ENCODE measurements at places on chromosomes 13 and 19.

DNA sequence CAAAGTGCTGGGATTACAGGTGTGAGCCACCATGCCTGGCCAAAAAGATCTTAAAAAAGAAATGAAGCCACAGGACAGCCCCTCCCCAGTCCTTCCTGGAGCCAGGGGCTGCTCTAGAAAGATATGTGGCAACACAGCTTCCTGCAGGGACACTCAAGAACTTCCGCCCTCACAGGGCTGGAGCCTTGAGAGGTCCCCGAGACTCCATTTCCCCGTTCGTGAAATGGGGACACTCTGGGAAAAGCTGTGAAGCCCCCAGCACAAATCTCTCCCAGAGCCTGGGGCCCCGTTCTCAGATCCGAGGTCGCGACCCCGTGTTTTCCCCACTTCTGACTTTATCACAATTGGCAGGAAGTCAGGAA lies 2.5 kb upstream of the GPX4 start:
- DNase-seq, result no peak

DNA sequence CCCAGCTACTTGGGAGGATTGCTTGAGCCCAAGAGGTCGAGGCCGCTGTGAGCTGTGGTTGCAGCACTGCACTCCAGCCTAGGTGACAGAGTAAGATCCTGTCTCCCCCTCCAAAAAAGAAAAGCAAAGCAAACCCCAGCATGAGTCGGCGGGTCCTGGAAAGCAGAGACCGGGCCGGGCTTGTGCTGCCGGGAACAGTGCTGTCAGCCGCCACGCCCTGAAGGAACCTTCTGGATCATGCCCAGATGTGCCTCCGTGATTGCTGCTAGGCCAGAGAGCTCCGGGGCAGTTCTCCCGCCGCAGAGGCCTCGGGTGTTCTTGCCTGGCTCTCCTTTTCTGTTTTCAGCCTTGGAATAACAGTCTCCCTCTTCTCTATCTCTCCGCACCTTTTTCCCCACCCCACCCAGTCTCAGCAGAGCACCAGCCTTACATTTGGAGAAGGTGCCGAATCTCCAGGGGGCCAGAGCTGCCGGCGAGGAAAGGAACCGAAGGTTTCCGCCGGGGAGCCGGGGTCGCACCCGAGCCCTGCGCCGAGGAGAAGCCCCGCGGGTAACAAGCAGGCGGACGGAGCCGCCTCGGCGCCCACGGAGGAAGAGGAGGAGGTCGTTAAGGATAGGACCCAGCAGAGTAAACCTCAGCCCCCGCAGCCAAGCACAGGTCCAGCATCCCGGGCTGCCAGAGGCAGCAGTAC lies 181.9 kb downstream of the STK24 start:
- DNase-seq, result no peak

- DNase-seq, result peak; percentile 81
These were observed 80.0 kb upstream of the GPR183 start for GRCh38 chr13:99386911-99387788.

- DNase-seq, result no peak
These were observed 1.1 kb downstream of the RBM26 start for GRCh38 chr13:79404985-79405384.

DNA sequence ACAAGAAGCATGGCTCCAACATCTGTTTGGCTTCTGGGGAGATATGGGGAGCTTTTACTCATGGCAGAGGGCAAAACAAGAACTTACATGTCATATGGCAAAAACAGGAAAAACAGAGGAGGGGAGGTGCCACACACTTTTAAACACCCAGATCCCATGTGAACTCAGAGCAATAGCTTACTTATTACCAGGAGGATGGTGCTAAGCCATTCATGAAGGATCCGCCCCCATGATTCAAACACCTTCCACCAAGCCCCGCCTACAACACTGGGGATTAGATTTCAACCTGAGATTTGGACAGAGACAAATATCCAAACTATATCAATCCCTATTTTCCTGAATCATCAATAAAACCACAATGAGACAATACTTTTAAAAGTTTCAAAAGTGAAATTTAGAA lies 712.1 kb downstream of the PCDH9 start:
- no peak for DNase-seq

- no peak for DNase-seq
These were observed 9.2 kb downstream of the FCAR start for GRCh38 chr19:54883228-54883627.

GRCh38 chr13:51825165-51825592 lies 19.8 kb downstream of the TMEM272 start:
- no peak for DNase-seq

- peak; percentile 32 for DNase-seq
These were observed 800 bp downstream of the ELL start for GRCh38 chr19:18520848-18521691.

DNA sequence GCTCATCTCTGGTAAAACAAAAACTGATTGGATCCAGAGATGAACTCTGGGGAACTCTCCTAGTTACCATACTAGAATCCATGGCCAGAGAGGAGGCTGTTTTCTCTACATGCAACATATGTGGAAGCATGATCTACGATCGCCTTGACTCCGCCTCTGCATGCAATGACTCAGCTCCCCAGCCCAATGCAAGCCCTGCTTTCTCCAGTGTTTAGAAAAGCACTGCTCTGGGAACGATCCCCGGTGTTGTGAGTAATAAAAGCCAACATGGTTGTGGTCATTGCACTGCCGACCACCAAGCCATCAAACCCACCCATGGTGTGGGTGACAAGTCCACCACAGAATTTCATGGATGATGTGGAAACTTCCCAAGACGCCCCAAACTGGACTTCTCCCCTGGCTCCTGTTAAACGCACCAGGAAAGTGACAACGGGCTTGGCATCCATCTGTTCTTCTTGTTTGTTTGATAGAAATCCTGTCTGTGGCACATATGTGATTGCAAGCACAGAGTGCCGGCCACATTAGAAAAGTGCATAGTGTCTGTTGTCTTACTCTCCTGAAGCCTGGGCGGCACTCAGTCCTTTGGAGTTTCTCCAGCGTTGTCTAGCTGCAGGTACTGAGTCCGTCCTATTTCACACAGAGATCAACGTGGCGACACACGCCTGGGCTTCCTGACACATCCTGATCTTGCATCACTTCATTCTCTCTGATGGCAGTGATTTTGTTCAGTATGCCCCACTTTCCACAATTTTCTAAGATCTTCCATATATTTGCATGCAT lies 36.4 kb upstream of the VSTM2B start:
- DNase-seq, result peak; percentile 7

DNA sequence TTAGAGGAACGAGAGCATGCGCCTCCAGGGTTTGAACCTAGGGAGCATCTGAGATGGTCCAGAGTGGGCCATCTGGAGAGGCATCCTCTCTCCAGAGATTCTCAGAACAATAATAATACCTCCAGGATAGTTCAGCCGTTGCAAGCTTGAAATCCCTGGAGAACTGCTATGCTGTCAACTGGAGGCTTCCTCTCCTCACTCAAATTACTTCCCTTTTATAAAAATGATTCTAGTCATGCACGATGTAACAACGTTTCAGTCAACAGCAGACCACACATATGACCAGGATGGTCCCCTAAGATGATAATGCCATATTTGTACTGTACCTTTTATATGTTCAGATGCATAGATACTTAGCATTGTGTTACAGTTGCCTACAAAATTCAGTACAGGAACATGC lies 108.7 kb downstream of the SHISA2 start:
- no peak for DNase-seq

Data from activated CD4-positive, alpha-beta memory T cell treated with anti-CD3 and anti-CD28 coated beads, Interleukin-2, amount 10 ng/mL, durations not matched to agents 7 days and 5 days (primary cell).